Adipocyte (in vitro differentiated cells): ENCODE measurements at places on chromosomes 3 and 15.
A peak's percentile ranks its signal among the peaks of the same experiment; 100 is the strongest.

GRCh38 chr3:54079730-54080325 is 42.5 kb upstream of the CACNA2D3 start:
- no peak for DNase-seq

GRCh38 chr15:53534105-53534839 is 225.2 kb downstream of the WDR72 start:
- no peak for DNase-seq

DNA sequence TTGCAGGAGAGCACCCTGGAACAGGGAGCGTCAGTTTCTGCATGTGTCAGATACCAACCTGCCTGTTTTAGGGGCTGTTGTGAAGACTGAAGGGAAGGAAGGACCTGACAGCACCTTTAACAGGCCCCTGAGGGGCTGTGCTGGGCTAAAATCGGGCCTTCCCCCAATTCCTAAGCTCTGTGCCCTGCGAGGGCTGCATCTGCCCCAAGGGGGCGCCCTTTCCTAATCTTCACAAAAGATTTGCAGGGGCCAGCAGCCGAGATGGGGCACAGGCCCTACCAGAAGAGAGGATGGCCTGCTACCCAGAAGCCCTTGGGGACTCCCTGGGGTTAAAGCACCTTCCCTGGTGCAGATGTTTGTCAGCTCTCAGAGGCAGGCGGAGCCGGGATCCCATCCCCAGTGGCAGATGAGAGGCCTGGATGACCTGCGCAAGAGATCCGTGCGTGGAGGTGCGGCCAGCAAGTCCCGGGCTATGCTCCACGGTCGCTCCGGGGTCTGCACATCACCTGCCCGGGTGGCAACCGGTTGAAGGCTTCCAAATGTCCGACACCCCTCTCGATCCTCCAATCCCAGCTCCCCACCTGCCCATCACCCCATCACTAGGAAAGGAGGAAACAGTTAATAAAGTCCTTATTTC is 53.6 kb downstream of the RHCG start:
- DNase-seq: peak; percentile 49

GRCh38 chr3:143001034-143001368 is 369 bp upstream of the U2SURP start:
- DNase-seq: no peak

DNA sequence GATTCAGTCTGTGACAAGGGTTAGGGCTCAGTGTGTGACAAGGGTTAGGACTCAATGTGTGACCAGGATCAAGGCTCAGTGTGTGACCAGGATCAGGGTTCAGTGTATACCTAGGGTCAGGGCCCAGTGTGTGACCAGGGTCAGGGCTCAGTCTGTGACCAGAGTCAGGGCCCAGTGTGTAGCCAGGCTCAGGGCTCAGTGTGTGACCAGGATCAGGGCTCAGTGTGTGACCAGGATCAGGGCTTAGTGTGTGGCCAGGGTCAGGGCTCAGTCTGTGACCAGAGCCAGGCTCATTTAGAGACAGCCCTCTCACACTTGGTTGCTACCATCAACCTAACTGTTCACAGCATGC is 24.2 kb downstream of the LOXL1 start:
- DNase-seq: no peak

DNA sequence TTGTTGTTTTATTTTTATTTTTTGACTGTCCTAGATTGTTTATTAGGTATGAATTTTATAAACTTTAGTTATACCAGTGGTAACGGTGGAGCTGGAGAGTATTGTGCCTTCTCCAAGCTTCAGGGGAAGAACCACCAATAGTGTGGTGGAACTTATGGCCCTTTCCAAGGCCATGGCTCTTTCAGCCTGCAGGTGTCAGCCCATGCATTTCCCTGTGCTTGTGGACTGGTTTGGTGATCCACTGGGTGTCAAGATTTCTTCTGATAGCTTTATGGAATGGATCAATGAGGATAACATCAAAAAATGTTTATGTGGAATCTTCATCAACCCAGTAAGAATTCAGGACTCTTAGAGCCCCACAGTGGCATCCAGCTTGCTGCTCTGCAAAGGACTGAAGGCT is 19.2 kb upstream of the SCAMP5 start:
- DNase-seq: no peak

DNA sequence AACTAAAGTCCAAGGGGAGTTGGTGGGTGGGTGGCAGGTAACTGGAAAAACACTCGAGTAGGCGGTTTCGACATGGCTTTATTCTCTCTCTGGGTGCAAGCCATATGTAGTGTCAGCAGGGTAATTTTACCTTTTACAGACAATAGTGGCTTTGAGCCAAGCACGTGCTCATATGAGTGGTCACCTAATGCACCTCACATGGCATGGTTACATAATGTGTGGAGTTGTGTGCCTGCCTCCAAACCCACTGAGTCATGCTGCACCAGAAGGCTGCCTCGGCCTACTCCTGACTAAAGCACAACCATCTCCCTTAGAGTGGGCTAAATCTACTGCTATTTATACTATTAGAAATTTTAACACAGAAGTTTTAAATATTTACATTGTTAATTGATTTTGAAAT is 16.5 kb downstream of the CCRL2 start:
- no peak for DNase-seq

DNA sequence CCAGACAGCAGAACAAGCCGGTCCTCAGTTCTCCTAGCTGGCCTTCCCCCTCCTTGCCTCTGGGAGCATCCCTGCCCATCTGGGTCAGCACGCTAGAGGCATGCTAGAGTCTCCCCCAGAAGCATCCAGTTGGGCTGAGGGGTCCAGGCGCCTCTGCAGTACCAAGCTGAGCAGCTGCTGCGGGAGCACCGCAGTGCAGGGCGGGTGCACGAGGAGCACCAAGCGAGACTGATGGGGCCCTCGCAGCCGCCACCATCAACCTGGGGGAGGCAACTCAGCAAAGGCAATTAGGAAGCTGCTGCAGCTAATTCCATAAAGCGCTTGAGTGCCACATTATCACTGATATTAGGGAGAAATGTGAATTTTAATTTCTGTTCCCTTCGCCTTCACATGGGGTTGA is 12.4 kb downstream of the CACNA2D3 start:
- DNase-seq: no peak

GRCh38 chr3:45894015-45894414 is 7.7 kb downstream of the CCR9 start:
- no peak for DNase-seq

GRCh38 chr3:72269475-72269874 is 484.5 kb upstream of the PROK2 start:
- DNase-seq: no peak

GRCh38 chr3:54086652-54087405 is 35.5 kb upstream of the CACNA2D3 start:
- DNase-seq: no peak

DNA sequence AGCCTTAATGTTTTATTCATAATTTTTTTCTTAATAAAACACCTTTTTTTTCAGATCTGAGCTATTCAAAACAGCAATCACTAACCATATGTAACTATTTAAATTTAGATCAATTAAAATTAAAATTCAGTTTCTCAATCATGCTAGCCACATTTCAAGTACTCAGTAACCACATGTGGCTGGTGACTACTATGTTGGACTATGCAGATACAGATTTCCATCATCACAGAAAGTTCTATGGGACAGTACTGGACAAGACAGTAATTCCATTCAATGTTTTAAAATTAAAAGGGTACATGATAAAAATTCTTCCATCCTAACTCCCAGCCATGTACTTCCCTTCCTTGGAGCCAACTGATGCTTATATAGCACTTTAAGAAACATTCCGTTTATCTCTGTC is 119.3 kb downstream of the GLDN start:
- DNase-seq: no peak

DNA sequence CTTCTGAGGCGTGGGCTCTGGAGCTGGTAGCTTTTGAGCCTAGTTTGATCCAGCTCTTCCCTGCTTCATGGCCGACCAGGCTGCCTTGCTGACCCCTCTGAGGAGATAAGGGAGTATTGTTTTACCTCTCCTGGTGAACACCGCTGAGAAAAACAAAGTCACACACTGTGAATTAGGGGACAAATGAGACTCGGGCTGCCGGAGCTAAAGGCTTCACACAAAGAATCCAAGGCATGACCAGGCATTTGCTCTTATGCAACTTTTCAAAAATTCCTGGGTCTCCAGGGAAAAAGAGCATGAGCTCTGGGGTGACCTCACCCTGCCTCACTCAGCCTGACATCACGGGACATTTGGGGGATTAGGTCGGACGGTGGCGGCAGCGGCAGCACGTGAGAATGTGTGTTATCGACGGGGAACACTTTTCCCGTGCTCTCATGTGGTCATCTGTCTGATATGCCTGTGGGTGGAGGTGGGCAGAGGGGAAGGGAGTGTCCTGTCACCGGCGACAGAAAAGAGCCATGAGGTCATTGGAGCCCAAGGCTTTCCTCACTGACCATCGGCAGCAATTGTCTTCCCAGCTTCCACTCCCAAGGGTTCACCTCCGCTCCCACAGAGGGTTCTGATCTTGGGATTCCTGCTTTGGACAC is 61.0 kb downstream of the TMEM44 start:
- peak; percentile 94 for DNase-seq

- no peak for DNase-seq
Measured at GRCh38 chr15:29008846-29009245, 123.1 kb downstream of the APBA2 start.

DNA sequence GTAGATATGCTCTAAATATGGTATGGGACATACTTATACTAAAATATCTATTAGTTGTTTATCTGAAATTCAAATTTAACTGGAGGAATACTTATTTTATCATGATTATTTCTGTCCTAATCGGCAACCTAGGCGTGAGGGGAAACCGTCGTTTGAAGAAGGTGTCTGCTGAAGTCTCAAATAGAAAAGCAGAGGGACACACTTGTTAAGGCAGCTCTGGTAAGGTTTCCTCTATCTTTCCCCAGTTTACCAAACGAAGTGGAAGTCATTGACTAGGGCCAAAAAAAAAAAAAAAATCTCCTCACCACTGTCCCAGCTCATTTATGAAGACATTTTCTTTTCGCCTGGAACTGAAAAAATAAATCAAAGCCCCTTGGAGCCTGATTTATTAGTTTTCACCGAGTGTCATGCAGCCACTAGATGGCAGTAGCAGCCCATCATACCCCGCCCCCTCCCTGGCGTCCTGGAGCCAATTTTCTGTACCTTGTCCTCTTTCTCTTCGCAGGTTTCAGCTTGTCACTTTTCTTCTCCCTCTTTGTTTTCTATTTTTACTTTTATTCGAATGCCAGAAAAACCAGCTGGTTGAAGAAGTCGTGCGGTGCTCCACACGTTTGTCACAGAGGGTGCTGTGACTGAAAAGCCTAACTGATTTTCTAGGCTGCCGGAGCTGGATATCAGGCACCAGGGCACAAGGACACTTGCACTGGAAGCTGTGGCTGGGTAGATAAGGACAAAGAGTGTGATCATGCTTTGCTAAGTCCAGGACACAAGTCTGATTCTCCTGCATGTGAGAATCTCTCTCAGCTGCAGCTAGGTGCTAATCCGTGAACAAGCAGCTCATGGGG is 238.7 kb downstream of the ZPLD1 start:
- peak; percentile 83 for DNase-seq

DNA sequence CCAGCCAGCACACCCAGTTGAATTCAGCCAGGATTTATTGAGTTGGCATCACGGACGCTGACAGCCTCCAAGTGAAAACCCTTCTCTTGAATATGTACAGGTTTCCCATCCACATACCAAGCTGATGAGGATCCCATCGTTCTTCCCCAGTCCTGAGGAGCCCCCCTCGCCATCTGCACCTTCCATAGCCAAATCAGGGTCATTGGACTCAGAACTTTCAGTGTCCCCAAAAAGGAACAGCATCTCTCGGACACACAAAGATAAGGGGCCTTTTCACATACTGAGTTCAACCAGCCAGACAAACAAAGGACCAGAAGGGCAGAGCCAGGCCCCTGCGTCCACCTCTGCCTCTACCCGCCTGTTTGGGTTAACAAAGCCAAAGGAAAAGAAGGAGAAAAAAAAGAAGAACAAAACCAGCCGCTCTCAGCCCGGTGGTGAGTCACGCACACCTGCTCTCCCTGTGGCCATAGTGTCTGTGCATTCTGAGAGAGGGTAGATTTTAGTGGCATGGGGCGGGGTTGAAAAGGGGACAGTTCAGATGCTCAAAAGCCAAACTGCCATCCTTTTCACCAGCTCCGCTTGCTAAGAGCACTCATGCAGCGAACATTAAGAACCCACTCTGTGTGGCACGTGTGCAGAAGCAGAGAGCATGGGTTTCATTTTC is 51.2 kb downstream of the KLHL25 start:
- DNase-seq: no peak

DNA sequence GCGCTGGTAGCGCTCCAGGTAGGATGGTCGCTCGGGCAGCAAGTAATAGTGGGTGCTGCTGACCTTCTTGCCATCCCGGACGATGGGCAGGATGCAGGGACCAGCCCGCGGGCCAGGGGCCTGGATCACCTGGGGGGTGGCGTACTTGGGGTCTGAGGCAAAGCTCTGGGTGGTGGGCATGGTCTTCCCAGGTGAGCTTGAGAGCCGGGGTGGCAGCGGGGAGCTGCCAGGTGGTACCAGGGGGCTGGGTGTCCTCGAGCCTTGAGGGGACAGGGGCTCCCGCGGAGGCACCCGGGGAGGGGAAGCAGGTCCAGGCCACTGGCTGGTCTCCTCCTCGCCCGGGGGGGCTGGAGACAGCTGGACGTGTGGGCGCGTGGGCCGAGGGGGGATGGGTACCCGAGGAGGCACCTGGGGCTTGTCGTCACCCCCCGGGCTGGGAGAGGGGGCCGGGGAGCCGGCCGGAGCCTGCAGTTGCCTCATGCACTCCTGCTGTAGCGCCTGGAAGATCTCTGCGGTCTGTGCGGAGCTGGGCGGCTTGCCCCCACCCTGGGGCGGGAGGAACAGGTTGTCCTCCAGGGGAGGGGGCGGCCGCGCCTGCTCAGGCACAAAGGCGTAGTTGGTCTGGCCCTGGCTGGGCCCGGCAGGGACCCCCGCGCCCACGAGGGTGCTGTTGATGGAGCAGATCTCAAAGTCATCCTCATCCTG is 40.6 kb downstream of the TNK2 start:
- DNase-seq: no peak

- DNase-seq: no peak
Measured at GRCh38 chr15:87312221-87312620, 944.3 kb downstream of the NTRK3 start.

DNA sequence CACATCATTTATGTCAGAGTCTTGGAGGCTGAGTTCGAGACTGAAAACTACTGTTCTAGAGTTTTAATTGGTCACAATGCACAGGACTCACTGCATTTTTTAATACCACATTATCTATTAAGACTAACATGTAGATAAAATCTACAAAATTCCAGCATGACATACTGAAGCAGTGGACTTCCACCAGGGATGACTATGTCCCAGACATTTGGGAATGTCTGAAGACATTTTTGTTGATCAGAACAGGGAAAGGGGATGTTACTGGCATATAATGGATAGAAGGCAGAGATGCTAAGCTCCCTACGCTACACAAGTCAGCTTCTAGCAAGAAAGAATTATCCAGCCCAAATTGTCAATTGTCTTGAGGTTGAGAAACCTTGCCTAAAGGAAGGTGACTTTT is 419.0 kb upstream of the TGFBR2 start:
- DNase-seq: no peak

DNA sequence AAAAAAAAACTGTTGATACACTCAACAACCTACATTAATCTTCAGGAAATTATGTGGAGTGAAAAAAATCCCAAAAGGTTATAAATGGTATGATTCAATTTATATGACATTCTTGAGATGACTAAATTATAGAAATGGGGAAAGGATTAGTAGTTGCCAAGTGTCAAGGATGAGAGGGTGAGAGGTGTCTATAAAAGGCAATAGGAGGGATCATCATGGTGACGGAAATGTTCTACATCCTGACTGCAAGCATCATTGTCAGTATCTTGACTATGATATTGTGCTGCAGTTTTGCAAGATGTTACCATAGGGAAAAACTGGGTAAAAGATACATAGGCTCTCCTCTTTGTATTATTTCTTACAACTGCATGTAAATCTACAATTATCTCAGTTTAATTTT is 125.6 kb downstream of the FRMD5 start:
- DNase-seq: no peak

GRCh38 chr3:171459137-171459941 is 866 bp downstream of the TNIK start:
- peak; percentile 37 for DNase-seq
